Neuronal stem cell (in vitro differentiated cells): ENCODE measurements at places on chromosomes 7 and 10.

DNA sequence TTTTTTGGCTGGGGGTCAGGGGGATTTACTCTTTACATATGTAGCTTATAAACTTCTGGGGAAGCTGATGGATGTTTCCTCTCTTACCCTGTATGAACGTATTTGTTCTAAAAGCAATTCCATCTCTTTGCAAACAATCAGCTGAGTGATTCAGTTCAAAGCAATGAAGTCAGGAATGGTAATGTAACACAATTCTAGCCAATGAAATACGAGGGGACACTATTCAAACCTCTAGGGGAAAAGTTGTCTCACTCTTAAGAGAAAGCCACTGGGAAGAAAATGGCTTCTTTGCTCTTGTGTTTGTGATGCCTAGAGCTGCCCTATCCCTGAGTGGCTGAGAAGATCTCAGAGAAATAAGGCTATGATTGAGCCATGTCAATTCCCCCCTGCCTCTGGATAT lies 134.8 kb upstream of the SEMA3C start:
- DNase-seq, result no peak

- peak; percentile 70 for DNase-seq
Observed at GRCh38 chr10:79242620-79243152, 104.6 kb upstream of the PPIF start.

DNA sequence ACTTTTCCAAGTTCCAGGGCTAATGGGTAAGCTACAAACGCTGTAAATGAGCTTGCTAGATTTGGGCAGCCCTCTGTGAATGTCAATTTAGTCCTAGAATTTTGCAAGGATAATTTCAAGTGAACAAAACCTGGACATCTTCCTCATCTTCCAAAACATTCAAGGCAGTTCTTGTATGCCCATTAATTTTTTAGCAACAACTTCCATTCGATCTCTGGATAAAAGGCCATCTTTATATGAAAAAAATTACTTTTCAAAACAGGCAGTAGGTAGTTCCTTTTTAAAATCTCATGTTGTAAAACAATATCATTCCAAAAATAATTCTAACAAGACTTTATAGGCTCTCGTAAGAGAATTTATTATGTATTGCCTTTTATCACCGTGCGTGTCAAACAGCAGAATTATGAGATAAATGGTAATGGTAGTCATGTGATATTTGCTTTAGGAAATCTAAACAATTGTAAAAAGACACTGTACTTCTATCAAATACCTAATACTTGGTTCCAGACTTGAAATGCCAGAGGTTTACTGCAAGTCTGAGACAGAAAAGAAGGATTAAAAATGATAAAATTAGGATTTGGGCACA lies 143.7 kb upstream of the NRP1 start:
- DNase-seq, result no peak

DNA sequence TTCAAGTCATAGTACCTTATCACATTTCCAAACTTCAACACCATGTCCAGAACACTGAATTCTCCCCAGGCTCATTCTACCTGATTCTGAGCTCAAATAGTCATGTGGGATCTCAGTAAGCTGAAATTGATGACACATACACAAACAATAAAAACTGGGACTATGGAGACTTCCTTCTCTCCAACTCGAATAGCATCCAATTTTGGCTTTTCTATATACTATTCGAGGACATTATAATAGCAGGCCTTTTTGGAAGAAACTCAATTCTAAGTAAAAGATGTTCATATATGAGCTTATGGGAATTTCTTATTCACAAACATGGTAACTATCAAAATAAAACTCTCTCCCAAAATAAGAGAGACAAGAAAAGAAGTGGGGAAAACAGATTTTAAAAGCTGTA lies 551 bp upstream of the TAS2R40 start:
- DNase-seq, result no peak

DNA sequence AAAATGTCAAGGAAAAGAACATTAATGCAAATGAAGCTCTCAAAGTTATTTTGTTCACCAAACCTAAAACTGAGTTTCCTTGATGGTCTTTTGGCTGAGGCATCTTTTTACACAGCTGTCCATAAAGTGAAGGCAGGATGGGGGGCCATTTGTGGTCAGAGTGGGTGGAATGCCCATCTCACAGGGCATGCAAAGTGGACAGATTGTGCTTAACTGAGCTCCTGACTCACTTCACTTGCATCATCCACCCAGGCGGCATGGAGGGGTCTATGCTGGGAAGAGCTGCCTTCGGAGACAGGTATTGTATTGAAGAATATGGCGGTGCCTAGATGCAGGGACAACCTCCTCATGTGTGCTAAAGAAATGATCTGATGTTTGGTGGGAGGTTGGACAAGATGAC lies 905.3 kb downstream of the KCNMA1 start:
- DNase-seq, result no peak
